B cell (primary cell): ENCODE measurements at places on chromosomes 2 and 18. TPM values are rescaled to one million over a fixed set of nuclear protein-coding genes. Genes with fewer than 3 reads are reported as not detected.

DNA sequence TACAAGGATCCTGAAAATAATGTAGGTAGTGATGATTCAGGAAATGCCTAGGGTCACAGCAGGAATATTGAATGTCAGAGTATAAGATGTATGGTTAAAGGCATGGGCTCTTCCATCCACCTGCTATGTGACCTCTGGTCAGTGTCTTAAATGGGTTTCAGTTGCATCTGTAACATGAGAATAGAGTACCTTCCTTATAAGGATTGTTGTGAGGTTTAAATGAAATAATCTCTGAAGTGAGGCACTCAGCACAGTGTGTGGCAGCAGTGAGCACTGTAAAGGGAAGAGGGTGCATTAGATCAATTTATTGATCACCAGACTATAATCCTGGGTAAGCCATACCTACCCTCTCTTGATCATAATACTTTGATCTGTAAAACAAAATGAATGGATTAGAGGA, 319.1 kb downstream of the SLC4A3 start:
- H3K36me3 ChIP-seq, result no peaks in the 10 kb centered on the region
- H3K27me3 ChIP-seq, result no peaks in the 10 kb centered on the region
- no peak for DNase-seq
- no peak overlapping the region for H3K4me3 ChIP-seq

GRCh38 chr2:171430516-171431410, 3.0 kb downstream of the METTL8 start:
- H3K4me3 ChIP-seq, result no peak overlapping the region
- no peaks in the 10 kb centered on the region for H3K36me3 ChIP-seq
- H3K27ac ChIP-seq, result no peak overlapping the region
- no peaks in the 10 kb centered on the region for H3K27me3 ChIP-seq
- peaks cover 7% of the 10 kb centered on the region for H3K4me1 ChIP-seq
- DNase-seq, result no peak

The RBKS gene
- 6.4 and 6.8 TPM in 2 replicates for total RNA-seq

DNA sequence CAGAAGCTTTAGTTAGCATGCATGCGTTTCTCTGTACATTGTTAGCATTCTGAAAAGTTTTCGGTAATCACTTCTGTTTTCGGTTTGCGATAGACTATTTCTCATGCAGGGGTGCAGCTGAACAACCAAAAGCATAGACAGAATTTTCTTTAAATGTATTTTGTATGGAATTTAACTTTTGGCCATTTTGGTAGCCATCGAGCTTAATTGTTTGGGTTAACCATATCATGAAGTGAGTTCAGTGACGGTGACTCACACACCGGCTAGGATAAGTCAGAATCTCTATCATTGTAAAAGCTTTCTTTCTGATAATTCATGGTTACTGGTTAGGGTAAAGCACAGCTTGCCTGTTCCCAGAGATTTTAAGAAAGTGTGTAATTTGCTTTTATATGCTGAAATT, 107.2 kb downstream of the CD226 start:
- no peak for DNase-seq
- no peak overlapping the region for H3K4me3 ChIP-seq
- H3K36me3 ChIP-seq, result no peaks in the 10 kb centered on the region
- no peaks in the 10 kb centered on the region for H3K4me1 ChIP-seq
- no peak overlapping the region for H3K27ac ChIP-seq

- no peaks in the 10 kb centered on the region for H3K4me1 ChIP-seq
- H3K4me3 ChIP-seq, result no peak overlapping the region
- no peak overlapping the region for H3K27ac ChIP-seq
These were observed 88.1 kb downstream of the TTC27 start for GRCh38 chr2:32715981-32716380.

GRCh38 chr2:46091961-46092667, 205.1 kb upstream of the EPAS1 start:
- DNase-seq, result no peak
- H3K4me3 ChIP-seq, result no peak overlapping the region
- no peak overlapping the region for H3K27ac ChIP-seq
- H3K36me3 ChIP-seq, result peaks cover 50% of the 10 kb centered on the region

DNA sequence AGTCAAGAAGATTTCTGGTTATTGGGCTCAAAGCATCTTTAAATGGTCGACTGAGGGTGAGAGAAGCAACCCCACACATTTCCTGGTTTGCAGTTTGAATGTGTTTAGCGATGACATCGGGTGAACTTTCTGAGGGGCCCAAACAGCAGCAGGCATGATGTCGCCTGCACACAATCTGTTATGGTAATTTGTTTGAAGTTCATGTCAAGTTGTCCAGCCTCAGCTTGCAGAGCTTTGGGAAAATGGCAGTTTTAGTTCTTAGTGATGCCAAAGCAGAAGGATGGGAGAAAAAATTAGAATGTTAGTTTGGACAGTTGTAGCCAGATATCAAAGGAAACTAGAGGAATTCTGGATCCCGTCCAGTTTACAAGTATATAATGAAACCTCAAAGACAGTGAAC, 284.6 kb downstream of the MBD5 start:
- H3K36me3 ChIP-seq, result no peaks in the 10 kb centered on the region
- no peaks in the 10 kb centered on the region for H3K4me1 ChIP-seq
- H3K4me3 ChIP-seq, result no peak overlapping the region

The CCDC178 gene
- total RNA-seq, result not detected in 2 replicates

DNA sequence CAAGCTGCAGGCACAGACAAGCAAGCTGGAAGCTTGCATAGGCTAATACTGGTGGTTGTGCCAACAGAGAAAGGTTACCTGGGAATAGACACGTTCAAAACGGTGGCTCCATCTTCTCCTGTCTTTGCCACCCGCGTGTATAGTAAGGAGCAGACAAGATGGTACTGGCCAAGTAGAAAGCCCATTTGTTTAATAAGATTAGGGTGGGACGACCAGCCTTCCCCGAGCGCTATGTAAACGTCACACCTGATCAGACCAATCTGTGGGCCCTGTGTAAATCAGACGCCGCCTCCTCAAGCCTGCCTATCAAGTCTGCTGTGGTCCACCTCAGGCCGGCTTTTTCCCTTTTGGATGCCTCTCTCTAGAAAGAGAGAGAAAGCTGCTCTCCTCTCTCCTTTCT, 189.2 kb downstream of the LAMA1 start:
- no peak overlapping the region for H3K4me3 ChIP-seq
- H3K4me1 ChIP-seq, result no peaks in the 10 kb centered on the region

- H3K27ac ChIP-seq, result no peak overlapping the region
- DNase-seq, result no peak
- H3K4me3 ChIP-seq, result no peak overlapping the region
- H3K4me1 ChIP-seq, result no peaks in the 10 kb centered on the region
- H3K36me3 ChIP-seq, result no peaks in the 10 kb centered on the region
These were observed 128.5 kb downstream of the DCC start for GRCh38 chr18:52468496-52468895.

The TBC1D8 gene
- 15.7 and 18.8 TPM in 2 replicates for total RNA-seq

GRCh38 chr2:205946226-205946625, 139.7 kb downstream of the INO80D start:
- H3K27me3 ChIP-seq, result no peaks in the 10 kb centered on the region
- H3K27ac ChIP-seq, result no peak overlapping the region
- DNase-seq, result no peak
- H3K4me3 ChIP-seq, result no peak overlapping the region
- H3K4me1 ChIP-seq, result no peaks in the 10 kb centered on the region

DNA sequence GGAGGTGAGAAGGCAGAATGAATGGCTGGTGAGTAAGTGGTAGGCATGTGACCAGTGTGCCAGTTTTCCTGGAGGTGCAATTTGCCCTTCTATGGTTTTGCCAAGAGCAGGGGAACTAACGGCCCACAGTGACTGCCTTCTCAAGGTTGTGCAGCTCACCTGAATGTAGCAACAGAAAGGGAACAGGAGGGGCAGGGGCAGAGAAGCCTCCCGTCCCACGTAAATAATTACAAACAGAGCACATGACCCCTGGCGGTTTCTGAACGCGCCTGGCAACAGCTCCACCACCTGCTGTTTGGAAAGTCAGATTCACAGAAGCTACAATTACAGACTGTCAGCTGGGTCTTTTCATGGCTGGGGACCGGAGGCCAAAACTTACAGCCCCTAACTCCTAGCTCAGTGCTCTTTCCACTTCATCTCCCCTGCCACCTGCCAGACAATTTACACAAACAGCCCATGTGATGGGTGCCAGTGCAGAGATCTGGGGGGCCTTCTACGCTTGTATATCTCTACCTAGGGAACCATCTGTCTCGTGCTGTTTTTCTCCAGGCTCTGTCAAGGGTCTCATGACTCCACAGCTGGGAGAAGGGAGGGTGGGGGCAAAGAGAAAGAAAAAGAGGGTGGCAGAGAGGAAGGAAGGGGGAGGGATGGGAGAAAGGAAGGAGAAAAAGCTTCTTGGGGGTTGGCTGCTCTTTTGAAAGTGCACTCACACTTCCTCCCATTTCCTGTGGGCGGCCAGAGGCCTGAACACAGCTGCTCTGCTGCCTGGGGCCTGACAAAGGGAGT, 69.6 kb downstream of the POLR1A start:
- H3K4me3 ChIP-seq, result peak overlapping the region; percentile 30
- H3K27ac ChIP-seq, result peak overlapping the region; percentile 98
- peak; percentile 93 for DNase-seq
- no peaks in the 10 kb centered on the region for H3K27me3 ChIP-seq
- peaks cover 40% of the 10 kb centered on the region for H3K36me3 ChIP-seq

GRCh38 chr2:47488870-47489584, 86.1 kb downstream of the MSH2 start:
- DNase-seq, result no peak
- H3K27me3 ChIP-seq, result no peaks in the 10 kb centered on the region
- peaks cover 1% of the 10 kb centered on the region for H3K36me3 ChIP-seq
- H3K4me3 ChIP-seq, result no peak overlapping the region
- H3K4me1 ChIP-seq, result peaks cover 10% of the 10 kb centered on the region

GRCh38 chr2:191001624-191002023, 12.3 kb downstream of the STAT1 start:
- peaks cover 39% of the 10 kb centered on the region for H3K36me3 ChIP-seq
- no peak overlapping the region for H3K27ac ChIP-seq
- H3K4me1 ChIP-seq, result no peaks in the 10 kb centered on the region
- H3K4me3 ChIP-seq, result no peak overlapping the region
- no peak for DNase-seq

The FAM161A gene
- 6.8 and 7.4 TPM in 2 replicates for total RNA-seq

GRCh38 chr2:23446916-23447315, 61.9 kb downstream of the KLHL29 start:
- peaks cover 12% of the 10 kb centered on the region for H3K4me1 ChIP-seq
- no peaks in the 10 kb centered on the region for H3K36me3 ChIP-seq
- H3K27ac ChIP-seq, result no peak overlapping the region
- no peaks in the 10 kb centered on the region for H3K27me3 ChIP-seq
- no peak for DNase-seq

- H3K4me3 ChIP-seq, result no peak overlapping the region
- H3K4me1 ChIP-seq, result no peaks in the 10 kb centered on the region
- H3K36me3 ChIP-seq, result no peaks in the 10 kb centered on the region
- no peak for DNase-seq
These were observed 166.6 kb downstream of the PMAIP1 start for GRCh38 chr18:60066219-60066975.

GRCh38 chr18:9335697-9336045, 1.1 kb downstream of the TWSG1 start:
- no peaks in the 10 kb centered on the region for H3K27me3 ChIP-seq
- H3K4me3 ChIP-seq, result peak overlapping the region; percentile 62
- H3K36me3 ChIP-seq, result no peaks in the 10 kb centered on the region

The CD8A gene
- total RNA-seq, result 0.49 and 0.76 TPM in 2 replicates

- H3K27ac ChIP-seq, result no peak overlapping the region
- no peak for DNase-seq
- no peaks in the 10 kb centered on the region for H3K27me3 ChIP-seq
These were observed 278.6 kb upstream of the KLHL14 start for GRCh38 chr18:33051407-33051806.

The VIL1 gene
- not detected in 2 replicates for total RNA-seq

The SNED1 gene
- total RNA-seq, result 336 and 346 TPM in 2 replicates

The MYO7B gene
- 2.6 and 5.0 TPM in 2 replicates for total RNA-seq

DNA sequence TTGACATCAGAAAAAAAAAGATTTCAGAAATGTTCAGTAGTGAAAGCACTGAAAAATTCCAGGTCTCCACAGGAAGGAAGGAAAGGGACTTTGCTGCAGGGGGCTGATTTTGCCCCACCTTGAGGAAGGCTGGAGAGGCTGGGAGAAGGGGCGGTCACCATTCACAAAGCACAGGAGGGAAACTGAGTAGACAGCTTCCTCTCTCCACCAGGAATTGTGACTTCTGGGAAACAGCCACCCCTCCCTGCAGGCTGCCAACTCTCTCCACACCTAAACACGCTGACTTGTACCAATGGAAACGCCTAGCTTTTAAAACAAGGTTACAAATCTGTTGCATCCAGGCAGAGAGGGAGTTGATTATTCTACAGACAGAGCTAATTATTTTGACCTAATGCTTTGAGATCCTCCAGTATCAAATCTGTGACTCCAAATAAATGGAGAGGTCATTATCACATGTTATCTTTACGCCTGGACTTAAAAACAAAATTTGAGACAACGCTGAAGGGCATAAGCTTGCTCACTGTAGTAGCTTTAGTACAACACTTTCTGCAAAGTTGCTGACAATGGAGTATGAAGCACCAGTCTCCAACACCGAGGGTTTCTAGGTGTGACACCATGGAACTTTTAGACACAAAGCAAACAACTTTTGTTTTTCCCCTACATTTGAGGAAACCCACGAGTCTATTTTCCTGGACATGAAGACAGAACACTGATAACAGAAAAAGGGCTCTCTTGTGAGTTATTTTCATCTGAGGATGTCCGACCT, 42.7 kb downstream of the EPHA4 start:
- no peaks in the 10 kb centered on the region for H3K27me3 ChIP-seq
- no peak overlapping the region for H3K4me3 ChIP-seq
- DNase-seq, result no peak
- peaks cover 10% of the 10 kb centered on the region for H3K4me1 ChIP-seq
- H3K27ac ChIP-seq, result no peak overlapping the region

The POTEJ gene
- not detected in 2 replicates for total RNA-seq

The UGGT1 gene
- total RNA-seq, result 42.1 and 44.1 TPM in 2 replicates

GRCh38 chr18:79472176-79472575, 76.4 kb downstream of the NFATC1 start:
- no peak overlapping the region for H3K4me3 ChIP-seq
- DNase-seq, result no peak
- peaks cover 14% of the 10 kb centered on the region for H3K4me1 ChIP-seq
- H3K27ac ChIP-seq, result no peak overlapping the region
- no peaks in the 10 kb centered on the region for H3K27me3 ChIP-seq

The ALPP gene
- not detected in 2 replicates for total RNA-seq

DNA sequence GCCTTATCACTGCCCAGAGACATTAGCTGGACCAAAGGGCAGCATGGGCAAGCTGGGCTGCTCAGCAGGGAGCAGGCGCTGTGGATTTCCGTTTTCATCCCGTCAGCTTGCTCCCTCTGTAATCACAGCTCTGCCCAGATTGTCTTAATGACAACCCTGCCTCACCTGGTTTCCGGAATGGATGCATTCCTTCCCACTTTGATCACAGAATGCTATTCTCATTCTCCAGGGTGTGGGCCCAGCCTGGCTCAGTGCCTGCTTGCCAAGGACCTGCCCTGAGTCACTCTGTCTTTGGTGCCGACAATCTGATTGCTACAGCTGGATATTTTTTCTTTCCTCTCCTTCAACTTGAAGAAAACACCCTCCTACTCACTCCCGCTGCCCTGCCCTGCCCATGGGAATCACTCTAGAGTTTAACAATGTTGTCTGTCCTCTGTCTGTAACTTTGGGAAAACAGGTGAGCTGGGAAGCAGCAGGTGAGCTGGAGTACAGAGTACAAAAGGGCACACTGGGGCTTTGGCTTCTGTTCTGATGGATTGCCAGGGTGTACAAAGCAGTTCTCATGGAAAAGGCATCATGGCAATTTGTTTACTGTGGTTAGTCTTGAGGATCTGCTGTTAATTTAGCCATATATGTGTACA, 27.2 kb upstream of the FAM136A start:
- H3K4me3 ChIP-seq, result no peak overlapping the region
- H3K27me3 ChIP-seq, result no peaks in the 10 kb centered on the region
- no peak overlapping the region for H3K27ac ChIP-seq
- H3K36me3 ChIP-seq, result no peaks in the 10 kb centered on the region
- no peak for DNase-seq
